Stimulated activated CD4-positive, alpha-beta T cell treated with anti-CD3 and anti-CD28 coated beads, Interleukin-4, amount 100 ng/mL, for 48 hours (primary cell): ENCODE measurements at places on chromosomes 13 and 19.

GRCh38 chr19:54316746-54317107 lies 3.8 kb upstream of the LILRA5 start:
- no peak for DNase-seq

- DNase-seq: no peak
Measured at GRCh38 chr13:98548230-98548629, 28.7 kb downstream of the STK24 start.

GRCh38 chr19:51552996-51553725 lies 17.9 kb upstream of the ZNF175 start:
- DNase-seq: peak; percentile 39

GRCh38 chr19:31334101-31334848 lies 15.0 kb downstream of the TSHZ3 start:
- DNase-seq: no peak

- DNase-seq: no peak
Measured at GRCh38 chr13:50672025-50672424, 171.5 kb downstream of the DLEU7 start.

GRCh38 chr13:73859841-73860240 lies 274.4 kb downstream of the KLF12 start:
- no peak for DNase-seq

GRCh38 chr13:95924389-95924994 lies 128.7 kb downstream of the UGGT2 start:
- DNase-seq: no peak

GRCh38 chr19:34654796-34655195 lies 22.2 kb downstream of the SCGB2B2 start:
- DNase-seq: no peak

DNA sequence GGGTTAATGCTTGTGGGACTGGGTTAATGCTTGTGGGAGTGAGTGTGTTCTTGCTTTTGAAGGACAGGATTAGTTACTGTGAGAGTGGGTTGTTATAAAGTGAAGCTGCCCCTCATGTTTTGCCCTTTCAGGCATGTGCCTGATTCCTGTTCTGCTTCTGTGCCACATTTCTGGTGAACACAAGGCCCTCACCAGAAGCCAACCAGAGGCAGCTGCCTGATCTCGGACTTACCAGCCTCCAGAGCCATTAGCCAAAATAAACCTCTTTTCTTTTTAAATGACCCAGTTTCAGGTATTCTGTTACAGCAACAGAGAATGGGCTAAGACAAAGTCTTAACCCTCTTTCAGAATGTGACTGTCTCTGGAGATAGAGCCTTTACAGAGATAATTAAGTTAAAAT lies 113.3 kb upstream of the TMTC4 start:
- no peak for DNase-seq

GRCh38 chr19:4694211-4694987 lies 24.3 kb upstream of the MYDGF start:
- DNase-seq: no peak
